ENCODE measurements at places on chromosomes 2 and 18.

GRCh38 chr2:46540496-46541331 is 61.3 kb downstream of the TMEM247 start:
- no peak for DNase-seq

- no peak for DNase-seq
These were observed 252.5 kb downstream of the ETAA1 start for GRCh38 chr2:67649331-67650261.

GRCh38 chr2:223048519-223048918 is 3.5 kb upstream of the KCNE4 start:
- no peak for DNase-seq

DNA sequence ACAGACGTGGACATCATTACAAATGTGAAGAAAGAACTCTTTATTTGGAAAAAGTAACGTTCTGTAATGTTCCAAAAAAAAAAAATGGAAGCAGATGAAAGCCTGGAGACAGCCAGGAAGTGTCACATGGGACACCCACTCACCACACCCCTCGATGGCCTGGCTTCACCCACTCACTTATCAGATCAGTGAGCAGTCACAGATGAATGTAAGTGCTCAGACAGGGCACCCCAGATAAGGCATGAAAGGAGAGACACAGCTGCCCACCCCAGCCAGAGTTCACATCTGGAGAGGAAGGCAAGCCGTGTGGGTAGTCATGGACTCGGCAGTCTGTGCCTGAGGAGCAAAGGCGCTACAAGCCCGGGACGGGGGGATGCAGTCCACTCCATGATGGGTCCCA is 105.2 kb downstream of the SEPTIN10 start:
- no peak for DNase-seq

GRCh38 chr2:10120877-10121574 is 1.5 kb upstream of the RRM2 start:
- DNase-seq = no peak

DNA sequence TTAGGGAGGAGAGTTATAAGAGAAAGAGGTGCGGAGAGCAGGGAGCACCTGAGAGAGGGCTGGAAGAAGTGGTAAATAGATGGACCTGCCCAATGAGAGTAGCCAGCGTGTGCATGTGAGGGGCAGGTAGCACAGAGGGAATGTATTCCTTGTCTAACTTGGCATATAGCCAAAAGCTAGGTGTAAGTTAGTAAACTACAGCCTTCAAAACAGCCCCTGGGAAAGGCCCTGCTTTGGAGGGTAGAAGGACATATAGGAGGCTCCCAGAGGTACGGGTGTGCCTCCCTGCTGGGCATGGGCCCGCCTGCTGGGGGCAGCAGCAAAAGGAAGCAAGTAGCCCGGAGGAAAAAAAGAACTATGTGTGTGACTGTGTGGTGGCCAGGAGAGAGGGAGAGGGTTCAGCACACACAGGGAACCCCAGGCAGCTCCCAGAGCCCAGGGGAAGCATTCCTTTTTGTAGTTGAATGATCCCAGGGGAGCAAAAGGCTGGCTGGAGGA is 48.0 kb downstream of the TCF7L1 start:
- DNase-seq = no peak

GRCh38 chr2:136332436-136333095 is 214.6 kb upstream of the CXCR4 start:
- DNase-seq = no peak

GRCh38 chr18:741931-742512 is 29.6 kb upstream of the ENOSF1 start:
- no peak for DNase-seq

DNA sequence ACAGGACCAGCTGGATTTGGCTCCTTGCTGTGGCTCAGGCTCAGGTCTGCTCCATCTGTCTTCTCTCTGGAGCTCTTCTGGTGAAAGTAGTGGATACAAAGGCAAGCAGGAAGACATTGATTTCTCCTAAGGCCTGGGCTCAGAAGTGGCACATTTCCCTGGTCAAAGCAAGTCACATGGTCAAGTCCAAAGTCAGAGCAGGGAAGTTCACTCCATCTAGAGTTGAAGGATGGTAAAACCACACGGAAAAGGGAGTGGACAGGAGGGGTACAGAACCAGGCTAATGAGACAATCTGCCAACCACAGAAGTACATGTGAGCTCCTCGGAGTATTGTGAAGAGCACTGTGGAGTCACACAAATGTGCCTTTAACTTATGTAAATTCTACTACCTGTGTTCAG is 66.1 kb downstream of the MARCO start:
- no peak for DNase-seq
